ENCODE measurements at places on chromosomes 3 and 15.

- DNase-seq, result no peak
Observed at GRCh38 chr15:31308185-31308639, 18.4 kb upstream of the KLF13 start.

- no peak for DNase-seq
Observed at GRCh38 chr15:88911766-88912118, 1.4 kb downstream of the MFGE8 start.

- no peak for DNase-seq
Observed at GRCh38 chr15:82533801-82534200, 6.5 kb downstream of the RPS17 start.

GRCh38 chr3:185645596-185646381 is 59.7 kb downstream of the SENP2 start:
- no peak for DNase-seq

GRCh38 chr3:168959731-168960130 is 703.8 kb downstream of the MECOM start:
- DNase-seq, result no peak

DNA sequence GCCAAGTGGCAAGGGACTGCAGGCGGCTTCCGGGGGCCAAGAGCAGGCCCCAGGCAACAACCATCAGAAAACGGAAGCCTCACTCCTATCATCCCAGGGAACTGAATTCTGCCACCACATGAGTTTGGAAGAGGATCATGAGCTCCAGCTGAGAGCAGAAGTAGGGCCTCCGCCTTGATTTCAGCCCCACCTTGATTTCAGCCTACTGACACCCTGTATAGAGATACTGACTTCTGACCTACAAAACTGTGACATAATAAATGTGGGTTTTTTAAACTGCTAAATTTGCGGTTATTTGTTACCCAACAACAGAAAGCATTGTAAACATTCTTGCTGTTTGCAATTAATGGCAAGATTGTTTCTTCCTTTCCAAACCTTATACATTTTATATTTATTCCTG is 21.6 kb upstream of the RARRES1 start:
- DNase-seq, result no peak

DNA sequence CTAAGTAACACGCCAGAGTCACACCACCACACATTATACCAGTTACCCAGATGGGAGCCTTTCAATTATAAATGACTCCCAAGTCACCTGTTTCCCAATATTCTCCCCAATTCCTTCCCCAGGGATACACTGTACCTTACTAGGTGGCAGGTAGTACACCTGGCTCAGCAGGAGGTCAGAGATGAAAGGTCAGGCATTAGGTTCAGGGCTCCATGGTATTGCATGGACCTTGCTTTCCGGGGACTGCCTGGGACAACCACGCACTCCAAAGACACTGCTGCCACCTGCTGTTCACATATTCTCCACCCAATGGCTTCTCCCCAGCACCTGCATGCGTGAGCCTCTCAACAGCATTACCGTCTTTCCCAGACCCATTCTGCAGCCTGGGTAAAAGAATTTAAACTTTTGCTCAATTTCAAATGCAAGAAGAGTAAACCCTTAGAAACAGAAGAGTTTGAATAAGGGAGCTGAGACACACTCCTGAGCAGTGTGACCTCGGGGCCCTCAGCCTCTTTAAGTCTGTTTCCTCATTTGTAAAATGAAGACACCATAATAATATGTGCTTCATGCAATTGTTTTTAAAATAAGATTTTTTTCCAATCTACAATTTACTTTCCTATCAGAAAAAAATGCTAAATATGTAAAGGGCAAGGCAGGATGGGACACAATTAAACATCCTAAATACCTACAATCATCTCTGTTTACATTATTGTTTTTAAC is 28.0 kb upstream of the LACTB start:
- peak; percentile 81 for DNase-seq

GRCh38 chr15:101277038-101277822 is at the start of gene SELENOS:
Gene SELENOS, minus strand, starts transcription at chr15:101277485. Its CDS starts 68 bp downstream, at chr15:101277417.
- DNase-seq, result peak; percentile 93

DNA sequence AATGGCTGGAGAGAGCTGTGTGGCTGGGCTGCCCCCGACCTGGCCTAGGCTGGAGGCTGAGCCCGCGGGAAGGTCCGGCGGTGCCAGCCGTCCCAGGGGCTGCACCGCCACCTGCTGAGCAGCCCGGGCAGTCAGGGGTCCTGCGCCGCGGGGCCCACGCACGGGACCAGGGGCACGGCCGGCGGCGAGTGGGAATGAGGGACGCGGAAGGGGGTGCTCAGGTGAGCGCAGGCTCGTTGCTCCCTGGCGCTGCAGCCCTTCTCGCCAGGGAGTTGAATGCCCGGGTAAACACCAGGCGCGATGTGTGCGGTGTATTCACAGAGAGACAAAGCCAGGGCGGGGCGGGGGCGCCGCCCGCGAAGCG is 666 bp upstream of the SEMA3F start:
- no peak for DNase-seq

DNA sequence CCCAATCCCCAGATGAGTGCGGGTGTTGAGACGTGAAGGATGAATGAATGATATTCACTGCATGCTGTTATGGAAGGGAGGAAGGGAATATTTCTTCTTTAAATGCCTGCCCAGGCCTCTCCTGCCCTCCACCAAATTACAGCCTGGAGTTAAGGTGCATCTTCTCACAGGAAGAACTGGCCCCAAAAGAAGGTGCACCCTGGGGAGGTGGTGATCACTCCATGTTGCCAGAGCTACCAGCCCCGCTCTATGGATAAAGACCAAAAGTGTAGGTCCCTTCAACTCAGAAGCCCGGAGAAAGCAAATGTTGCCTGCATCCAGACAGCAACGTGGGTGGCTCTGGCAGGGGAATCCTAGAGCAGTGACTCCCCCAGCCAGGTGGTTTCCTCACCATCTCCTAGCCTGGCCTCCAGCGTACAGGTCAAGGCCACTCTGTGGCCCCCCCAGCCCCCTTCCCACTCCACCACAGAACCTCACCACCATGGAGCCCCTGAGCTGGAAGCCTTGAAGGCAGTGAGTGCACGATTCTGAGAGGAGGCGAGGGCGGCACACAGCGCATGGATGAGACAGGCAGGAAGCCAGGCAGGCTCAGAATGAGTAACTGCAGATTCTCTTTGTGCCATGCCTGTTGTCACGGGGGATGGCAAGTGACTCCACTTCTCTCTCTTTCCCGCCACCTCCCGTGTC is 3.5 kb upstream of the VIPR1 start:
- DNase-seq, result no peak

GRCh38 chr3:48556796-48557626 is at the start of gene PFKFB4:
Gene PFKFB4, minus strand, starts transcription at chr3:48556803. Its CDS starts 26 bp downstream, at chr3:48556777.
- DNase-seq, result peak; percentile 100

GRCh38 chr3:100047455-100048141 is 66.7 kb downstream of the FILIP1L start:
- DNase-seq, result no peak

GRCh38 chr3:21159543-21159906 is 591.5 kb downstream of the ZNF385D start:
- no peak for DNase-seq

DNA sequence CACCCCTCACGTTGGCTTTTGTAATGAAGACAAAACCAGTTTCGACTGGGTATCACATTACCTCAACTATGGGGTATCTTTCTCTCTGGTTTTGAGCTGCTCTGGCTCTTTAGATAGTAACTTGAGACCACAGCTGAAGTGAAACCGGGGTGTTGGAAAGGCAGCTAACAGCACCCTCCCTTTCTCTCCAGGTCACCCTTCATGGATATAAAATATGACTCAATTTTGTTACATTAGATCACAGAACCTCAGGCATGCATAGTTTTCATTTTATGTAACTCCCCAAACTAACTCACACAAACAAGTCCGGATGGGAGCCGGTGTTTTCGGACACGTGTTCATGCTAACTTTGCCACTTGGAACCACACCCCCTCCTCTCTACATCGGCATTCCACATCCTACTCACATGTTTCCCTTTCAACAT is 90.7 kb downstream of the NR2F2 start:
- no peak for DNase-seq

DNA sequence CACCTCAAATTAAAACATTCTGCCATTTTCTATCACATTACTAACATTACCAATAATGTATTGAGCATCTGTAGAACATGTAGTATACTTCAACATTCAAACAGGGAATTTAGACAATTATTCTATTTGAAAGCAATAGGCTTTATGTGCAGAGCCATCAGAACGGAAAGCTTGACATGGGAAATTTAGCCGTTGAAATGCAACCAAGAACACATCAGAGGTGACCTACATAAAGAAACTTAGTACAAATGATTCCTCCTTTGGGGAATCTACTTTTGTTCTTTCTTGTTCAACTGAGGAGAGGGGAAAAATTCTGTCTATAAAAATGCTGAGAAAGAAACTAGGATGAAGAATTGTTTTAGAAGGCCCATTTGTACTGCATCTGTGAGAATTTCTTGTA is 38.6 kb upstream of the RBMS3 start:
- DNase-seq, result no peak

GRCh38 chr3:71825551-71826283 is 40.8 kb upstream of the PROK2 start:
- no peak for DNase-seq

DNA sequence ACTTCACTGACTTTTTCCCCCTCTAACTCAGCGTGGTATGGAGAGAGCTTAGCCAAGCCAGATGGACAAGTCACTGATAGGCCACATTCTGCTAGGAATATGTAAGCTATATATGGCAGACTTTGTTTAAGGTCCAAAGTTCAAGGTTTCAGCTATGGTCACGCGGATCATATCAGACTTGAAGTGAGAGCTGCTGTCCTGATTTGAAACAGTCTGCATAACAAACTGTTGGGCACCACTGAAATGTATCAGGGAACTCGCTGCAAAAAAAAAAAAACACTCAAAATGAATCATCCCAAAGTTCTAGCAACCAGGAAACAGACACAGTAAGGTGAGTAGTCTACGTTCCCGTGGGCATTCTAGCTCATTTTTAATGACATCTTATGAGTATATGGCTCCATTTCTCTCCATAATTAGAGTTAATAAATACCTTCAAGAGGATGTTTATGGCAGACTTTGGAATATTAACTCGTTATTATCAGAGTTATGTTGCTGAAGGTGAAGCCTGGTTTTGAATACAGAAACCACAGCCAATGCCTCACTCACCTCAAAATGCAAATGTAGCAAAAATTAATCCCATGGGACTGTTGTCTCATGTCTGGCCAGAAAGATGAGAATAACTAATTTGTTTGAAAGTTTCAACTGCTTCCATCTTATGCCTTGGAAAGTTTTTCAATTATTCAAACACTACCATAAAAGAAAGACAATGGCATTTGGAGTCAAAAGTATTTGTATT is 12.3 kb downstream of the DPH3 start:
- DNase-seq, result no peak

GRCh38 chr3:141418751-141419150 is 50.4 kb downstream of the ZBTB38 start:
- DNase-seq, result no peak

- DNase-seq, result peak; percentile 65
Observed at GRCh38 chr3:52053307-52054304, 2.8 kb downstream of the DUSP7 start.

DNA sequence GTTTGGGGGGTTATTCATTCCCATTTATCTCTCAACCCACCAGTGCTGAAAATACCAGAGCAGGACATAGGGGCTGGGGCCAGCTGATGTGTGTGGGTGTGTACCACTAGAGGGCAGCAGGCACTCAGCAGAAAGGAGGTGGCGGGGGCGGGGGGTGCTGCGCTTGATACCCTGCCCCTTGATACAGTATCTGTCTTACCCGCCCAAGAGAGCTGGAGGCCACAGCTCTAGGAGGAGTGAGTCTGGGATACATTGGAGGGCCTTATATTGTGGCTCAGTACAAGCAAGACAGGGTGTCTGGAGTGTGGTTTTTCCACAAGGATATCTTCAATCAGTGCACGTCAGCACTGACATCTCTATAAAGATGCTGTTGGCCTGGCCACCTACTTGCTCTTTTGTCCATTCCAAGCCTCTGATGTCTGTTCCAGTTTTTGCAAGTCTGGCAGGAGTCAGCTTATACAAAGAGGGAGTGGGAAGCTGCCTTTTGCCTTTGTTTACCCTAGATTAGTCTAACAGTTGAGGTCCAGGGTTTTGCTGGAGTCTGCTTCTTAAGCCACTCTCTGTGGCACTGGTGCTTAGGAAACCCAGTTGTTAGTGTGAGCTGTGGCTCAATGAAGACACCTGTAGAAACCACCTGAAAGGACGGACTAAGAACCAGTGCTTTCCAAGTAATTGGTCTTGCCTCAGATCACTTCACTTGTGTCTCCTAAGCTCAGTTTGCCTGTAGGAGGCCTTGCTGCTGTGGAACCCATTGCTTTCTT is 1.5 kb upstream of the RBM15B start:
- DNase-seq, result peak; percentile 19

GRCh38 chr3:122307976-122308375 is 17.1 kb upstream of the CSTA start:
- no peak for DNase-seq

- DNase-seq, result no peak
Observed at GRCh38 chr3:48196611-48197010, 8.4 kb upstream of the CDC25A start.

DNA sequence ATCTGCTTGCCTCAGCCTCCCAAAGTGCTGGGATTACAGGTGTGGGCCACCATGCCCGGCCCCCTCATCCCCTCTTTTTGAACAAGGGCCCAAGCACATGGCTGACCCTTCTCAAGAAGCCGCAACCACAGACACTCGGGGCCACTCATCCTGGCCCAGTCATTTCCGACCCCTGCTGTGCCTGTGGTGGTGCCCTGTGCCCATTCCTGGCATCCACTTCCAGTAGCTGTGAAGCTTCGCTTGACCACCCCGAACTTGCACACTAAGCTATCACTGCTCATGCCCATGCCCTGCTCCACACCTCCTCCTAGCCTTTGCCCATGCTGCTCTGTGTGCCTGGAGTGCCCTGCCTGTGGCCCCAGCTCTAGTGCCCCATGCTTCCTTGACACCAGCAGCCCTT is 8.3 kb downstream of the TMEM44 start:
- no peak for DNase-seq

DNA sequence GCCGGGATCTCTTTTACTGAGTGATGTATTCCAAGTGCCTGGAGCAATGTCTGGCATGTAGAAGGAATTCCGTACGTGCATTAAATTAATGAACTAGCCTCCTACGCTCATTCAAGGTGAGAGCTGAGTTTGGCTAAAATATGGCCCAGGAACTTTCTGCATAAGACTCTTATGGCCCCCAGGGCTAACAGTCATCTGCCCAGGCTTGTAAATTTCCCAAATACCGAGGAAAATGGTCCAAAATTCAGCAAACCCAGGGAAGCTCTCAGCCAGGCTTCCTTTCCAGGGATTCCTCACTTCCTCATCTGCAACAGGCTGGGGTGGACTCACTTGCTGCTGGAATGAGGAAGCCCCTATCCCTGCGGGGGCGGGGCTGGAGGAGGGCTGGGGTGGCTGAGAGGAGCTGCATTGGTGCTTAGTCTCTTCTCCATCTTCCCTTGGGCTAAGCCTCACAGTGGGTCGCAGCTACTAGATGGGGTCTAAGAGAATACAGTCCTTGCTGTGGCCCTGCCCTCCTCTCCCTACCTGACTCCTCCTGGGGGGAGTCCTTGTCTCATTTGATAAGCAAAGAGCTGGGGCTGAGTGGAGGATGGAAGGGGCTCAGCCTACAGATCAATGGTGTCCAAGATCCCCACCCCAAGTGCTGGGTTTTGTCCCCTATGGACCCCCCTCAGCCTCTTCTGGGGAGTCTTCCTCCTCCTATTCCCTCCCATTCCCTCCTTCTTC is 28.5 kb upstream of the APOD start:
- DNase-seq, result peak; percentile 32
